ENCODE measurements at places on chromosomes 11 and 22. TPM values are rescaled to one million over a fixed set of nuclear protein-coding genes. Genes with fewer than 3 reads are reported as not detected.

Gene OR51B2
- polyA plus RNA-seq: not detected

Gene HDHD5
- polyA plus RNA-seq: 49.7 TPM

Gene FAR1
- 16.6 TPM for polyA plus RNA-seq

Gene BACE1
- 6.1 TPM for polyA plus RNA-seq

Gene RNH1
- polyA plus RNA-seq: 235 TPM

Gene APBB1
- polyA plus RNA-seq: 11.8 TPM

Gene ZP1
- not detected for polyA plus RNA-seq

Gene SYNGR1
- 5.4 TPM for polyA plus RNA-seq

Gene GUCY1A2
- polyA plus RNA-seq: not detected

Gene PDE2A
- polyA plus RNA-seq: 1.4 TPM

Gene APOA1
- polyA plus RNA-seq: not detected

Gene C11orf42
- polyA plus RNA-seq: not detected

Gene FAM76B
- 2.0 TPM for polyA plus RNA-seq

Gene OR8J1
- not detected for polyA plus RNA-seq

Gene HORMAD2
- not detected for polyA plus RNA-seq

Gene DEFB131B
- polyA plus RNA-seq: not detected

GRCh38 chr22:30423301-30423958, 2.1 kb upstream of the MTFP1 start:
- DNase-seq: peak; percentile 61

DNA sequence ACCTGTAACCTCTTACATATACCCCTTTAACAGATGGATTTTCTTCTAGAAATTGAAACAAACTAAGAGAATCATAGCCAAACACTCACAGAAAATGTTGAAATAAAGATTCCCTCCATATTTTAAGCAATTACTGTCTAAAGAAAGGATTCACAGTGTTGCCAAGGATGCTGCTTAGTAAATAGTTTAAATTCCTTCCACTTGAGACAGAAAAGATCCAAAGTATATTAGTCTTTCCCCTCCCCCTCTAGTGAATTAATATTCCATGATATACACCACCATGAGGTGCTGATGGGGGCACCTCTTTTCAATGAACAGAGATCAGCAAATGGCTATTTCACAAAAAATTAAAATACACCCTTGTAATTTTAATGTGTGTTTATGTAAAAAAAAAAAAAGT, 186.8 kb downstream of the SOX6 start:
- no peak for DNase-seq

DNA sequence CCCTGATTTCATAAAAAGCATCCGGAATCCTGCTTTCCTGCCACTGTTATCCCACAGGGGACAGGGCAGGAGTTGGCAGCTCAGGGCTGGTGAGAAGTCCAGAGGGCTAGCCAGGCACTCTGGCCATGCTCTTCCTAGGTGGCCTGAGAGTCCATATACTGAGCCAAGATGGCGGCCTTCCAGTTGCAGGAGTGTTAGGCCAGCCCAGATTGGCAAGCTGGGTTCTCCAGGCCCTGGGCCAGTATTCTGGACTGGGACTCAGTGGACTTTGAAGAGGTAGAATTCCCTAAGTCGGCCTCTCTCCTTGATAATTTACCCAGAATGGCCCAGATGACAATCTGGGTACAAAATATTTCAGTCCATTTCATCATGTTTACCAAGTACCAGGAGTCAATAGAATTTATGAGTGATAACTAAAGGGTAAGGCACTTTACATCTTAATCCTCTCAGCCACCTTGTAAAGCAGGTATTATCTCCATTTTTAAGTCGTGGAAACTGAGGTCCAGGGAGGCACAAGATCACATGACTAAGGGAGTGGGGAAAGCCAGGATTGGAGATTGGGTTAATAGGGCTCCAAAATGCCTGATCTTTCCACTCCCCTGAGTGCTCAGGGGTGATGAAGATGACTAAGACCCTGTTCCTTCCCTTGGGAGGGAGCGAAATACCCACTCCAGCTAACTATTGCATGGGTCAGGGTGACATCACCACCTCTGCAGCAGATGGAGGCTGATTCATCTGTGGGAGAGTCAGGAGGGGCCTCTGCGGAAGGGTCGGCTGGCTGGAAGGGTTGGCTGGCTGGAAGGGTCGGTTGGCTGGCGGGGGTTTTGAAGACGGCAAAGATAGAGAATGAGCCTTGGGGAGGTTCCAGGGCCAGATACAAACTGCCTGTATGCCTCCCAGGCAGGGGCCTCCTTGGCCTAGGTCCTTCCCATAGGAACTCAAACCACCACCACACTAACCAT, 1.2 kb upstream of the MICALL1 start:
- DNase-seq: peak; percentile 96

DNA sequence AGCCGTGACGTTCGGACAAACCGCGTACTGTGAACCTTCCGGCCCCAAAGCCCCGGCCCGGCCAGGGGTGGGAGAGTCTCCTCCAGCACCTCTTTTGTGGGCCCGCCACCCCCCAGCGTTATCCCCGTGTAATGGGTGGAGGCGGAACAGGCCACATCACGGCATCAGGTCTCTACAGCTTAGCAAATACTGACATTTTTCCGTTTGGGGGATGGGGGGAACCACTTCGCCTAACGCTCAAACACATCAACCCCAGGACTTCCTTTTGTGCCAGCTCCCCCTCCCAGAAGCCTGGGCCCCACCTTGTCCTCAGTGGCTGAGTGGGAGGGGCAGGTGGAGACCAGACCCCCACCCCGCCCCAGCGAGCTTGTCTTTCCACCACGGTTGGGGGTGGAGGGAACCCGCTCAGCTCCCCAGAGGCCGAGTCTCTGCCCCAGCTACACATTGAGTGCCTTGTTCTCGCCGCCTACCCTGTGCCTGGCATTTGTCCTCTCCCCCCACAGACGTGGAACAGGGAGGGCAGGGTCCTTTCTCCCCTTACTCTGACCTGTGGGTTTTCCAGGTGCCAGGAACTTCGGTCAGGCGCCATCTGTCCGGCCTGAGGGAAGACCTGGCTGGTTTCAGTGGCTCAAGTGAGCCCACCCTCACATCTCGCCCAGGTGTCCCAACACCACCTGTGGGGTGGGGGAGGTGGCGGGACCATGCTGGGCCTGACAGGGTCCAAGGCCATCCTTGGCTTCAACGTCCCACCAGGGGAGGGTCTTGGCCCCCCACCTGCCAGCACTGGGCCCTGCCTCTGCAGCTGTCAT, 29.6 kb downstream of the SBF1 start:
- no peak for DNase-seq

DNA sequence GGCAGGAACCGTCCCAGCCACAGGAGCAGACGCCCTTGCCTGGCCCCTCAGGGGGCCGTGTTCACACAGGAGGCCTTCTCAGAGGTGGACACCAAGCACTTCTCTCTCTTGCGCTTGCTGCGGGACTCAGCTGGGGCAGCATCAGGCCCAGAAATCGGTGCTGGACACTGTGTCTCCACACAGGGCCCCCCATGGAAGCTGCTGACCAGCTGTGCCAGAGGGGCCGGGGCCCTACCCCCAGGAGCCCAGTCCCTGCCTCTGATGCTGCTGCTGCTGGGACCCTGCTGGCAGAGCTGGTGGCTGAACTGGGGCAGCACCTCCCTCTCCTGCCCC, 4.0 kb downstream of the PLXNB2 start:
- no peak for DNase-seq

- no peak for DNase-seq
Observed at GRCh38 chr11:11057472-11057854, 199.6 kb upstream of the ZBED5 start.

GRCh38 chr22:27654546-27655445, 146.8 kb downstream of the MN1 start:
- DNase-seq: no peak

DNA sequence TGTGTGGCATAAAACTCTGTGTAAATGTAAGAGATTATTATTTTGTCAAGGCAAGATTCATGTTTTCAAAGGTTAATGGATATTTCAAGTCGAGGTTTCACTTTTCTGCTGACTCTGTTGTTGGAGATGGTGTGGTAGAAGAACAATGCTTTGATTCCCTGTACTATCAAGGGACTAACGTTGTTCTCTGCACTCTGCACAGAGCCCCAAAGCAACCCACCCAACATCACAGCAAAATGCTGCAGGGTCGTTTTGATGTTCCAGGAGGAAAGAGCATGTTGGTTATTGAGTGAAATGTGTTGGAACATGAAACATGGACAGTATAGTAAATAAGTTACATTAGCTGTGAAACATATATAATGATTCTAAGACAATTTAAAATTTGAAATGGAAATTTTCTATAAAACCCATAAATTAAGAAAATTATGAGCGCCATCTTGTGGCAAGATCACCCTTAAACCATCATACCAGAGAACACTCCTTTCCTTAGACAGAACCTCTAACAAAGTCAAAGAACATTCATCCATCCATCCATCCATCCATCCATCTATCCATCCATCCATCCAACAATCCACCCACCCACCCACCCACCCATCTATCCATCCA, 164.4 kb upstream of the ZBED5 start:
- DNase-seq: no peak

GRCh38 chr11:11865449-11865848, 23.7 kb downstream of the USP47 start:
- DNase-seq: no peak

DNA sequence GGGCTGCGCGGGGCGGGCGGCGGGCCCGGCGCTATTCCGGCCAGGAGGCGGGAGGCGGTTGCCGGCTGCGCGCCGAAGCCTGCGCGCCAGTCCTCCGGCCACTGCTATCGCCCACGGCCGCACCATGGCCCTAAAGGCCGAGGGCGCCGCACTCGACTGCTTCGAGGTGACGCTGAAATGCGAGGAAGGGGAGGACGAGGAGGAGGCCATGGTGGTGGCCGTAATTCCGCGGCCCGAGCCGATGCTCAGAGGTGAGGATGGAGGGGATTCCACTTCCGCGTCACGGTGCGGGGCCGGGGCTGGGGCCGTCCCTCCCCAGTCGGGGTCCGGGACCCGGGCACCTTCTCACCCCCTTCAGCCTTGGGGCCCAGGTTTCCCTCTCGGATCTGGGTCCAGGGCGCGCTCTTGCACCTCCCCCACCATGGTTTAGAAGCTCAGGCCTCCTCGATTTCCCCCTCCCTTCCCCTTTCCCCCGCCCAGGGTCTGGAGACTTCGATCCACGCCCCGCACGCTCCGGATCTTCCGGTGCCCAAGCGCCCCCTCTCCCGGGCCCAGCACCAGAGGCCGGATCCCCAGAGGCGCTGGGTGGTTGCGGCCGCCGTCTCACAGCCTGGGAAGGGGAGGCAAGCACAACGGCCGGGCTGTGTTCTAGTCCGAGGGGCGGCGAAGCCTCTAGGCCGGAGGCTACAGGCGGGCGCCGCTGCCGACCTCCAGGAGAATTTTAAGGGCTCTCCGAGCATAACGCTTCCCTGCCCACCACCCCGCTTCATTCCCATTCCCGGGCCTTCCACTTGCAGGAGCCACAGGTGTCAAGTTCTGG, 517 bp downstream of the SPINDOC start:
- DNase-seq: no peak

DNA sequence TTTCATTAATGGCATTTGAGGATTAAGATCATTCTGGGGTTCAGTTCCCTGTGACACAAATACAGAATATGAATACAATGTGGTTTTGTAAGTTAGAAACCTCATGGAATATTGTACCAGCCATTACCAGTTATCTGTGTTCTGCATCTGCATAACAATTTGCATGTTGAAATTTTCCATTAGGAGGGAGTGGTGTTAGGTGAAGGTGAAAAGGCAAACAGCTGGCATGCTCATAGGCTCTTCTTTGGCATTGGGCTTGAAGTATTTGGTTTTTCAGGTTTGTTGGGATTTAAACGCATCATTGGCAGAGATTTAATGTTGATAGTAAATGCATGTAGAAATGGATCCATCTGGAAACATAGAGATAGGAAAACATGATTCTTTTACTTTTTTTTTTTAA, 18.6 kb downstream of the RTN3 start:
- DNase-seq: no peak

GRCh38 chr11:19853016-19853415, 140.4 kb downstream of the NAV2 start:
- no peak for DNase-seq

- DNase-seq: peak; percentile 88
Observed at GRCh38 chr11:123483058-123483457, 53.0 kb downstream of the GRAMD1B start.

GRCh38 chr22:23036684-23037428, 33.5 kb upstream of the GNAZ start:
- DNase-seq: peak; percentile 7

GRCh38 chr22:20509344-20510047, 2.1 kb downstream of the MED15 start:
- DNase-seq: peak; percentile 78

GRCh38 chr11:119130662-119131061, 9.3 kb downstream of the HINFP start:
- no peak for DNase-seq

DNA sequence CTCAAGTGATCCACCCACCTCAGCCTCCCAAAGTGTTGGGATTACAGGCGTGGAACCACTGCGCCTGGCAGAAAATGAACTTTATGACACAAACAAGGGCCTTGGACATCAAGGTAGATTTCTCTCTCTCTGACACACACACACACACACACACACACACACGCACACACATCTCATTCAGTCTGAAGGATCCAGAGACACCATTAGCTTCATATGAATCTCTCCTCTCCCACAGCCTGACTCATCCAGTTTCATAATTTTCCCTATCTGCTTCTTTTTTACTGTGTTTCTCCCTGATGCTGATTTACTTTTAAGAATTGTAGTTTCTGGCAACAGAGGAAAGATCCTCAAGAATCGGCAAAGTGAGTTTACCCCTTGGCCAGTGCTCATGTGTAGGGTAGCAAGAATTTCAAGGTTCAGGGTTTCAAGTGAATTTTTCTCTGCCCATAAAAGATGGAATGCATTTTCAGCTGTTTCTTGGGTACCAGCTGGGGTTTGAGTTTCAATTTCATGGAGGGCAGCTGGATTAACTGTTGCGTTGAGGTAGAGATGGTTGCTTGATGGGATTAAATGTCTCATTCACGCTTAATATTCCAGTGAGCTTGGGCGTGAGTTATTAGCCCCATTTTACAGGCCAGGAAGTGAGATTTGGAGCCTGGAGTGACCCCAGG, 3.5 kb downstream of the MYO18B start:
- DNase-seq: peak; percentile 29

DNA sequence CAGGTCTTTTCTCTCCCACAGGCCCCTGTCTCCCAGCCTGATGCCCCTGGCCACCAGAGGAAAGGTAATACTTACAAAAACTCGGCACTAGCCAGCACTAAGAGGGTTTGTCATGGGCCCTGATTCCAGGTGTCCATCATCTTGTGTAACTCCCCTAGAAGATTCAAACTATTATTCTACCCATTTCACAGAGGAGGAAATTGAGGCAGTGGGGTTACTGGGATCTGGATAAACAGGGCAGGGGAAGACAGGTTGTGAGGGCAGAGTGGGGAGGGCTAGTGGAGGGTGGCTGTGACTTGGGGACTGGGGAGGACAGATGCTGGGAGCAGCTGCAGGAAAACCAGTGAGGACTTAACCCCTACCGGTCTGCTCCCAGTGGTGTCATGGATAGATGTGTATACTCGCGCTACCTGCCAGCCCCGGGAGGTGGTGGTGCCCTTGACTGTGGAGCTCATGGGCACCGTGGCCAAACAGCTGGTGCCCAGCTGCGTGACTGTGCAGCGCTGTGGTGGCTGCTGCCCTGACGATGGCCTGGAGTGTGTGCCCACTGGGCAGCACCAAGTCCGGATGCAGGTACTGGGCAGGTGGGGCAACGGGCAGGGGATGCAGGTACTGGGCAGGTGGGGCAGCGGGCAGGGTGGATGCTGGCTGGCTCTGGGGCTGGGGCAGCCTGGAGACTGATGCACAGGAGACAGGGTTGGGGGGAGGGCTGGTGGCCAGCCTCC, 1.2 kb downstream of the VEGFB start:
- no peak for DNase-seq

- peak; percentile 58 for DNase-seq
Observed at GRCh38 chr22:42621505-42622002, 6.9 kb upstream of the POLDIP3 start.

Measured in foreskin keratinocyte (primary cell).